Right renal pelvis (tissue), 4 donors: ENCODE measurements at places on chromosomes 3 and 15. TPM values are rescaled to one million over a fixed set of nuclear protein-coding genes. Genes with fewer than 3 reads are reported as not detected.

GRCh38 chr3:191131305-191131704 is 67.7 kb upstream of the OSTN start:
- no peak for DNase-seq

Gene GASK1A
- polyA plus RNA-seq, result 3.4 TPM

DNA sequence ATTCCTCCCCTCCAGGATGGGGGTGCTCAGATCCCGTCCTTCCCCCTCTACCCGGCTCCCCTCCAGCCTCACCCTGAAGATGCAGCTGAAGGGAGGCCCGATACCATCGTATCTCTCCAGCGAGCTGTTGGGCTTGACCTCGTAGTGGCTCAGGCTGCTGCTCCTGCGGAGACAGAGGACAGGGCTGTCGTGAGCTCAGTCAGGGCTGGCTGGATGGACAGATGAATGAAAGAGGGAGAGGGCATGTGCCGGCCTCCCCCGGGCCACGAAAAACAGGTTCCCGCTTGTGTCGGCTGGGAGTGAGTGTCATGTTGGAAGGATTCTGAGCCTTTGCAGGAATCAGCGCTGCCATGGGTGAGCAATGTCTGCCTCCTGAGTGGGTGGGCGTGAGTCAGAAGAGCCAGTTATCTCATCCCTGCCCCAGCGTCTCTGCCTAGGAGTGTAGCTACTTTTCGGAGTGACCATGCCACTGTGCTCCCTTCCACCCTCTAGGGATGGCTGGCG is 35.2 kb downstream of the FEM1B start:
- DNase-seq, result no peak

DNA sequence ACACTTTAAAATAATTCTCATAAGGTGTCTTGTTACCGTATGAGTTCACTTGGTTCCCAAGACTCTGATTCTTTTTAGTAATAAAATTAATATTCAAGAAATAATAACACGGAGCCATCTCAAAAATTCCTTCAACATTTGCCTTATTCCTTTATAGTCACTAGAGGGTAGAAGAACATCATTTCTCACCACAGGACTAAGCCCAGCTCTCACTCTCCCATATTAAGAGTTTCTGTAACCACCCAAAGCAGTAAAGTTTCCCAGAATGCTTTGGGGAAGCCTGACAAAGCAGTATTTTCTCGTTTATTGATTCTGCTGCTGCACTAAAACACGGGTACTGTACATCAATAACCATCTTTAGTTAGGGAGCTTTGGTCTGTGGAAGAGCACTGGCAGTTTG is 114.9 kb downstream of the MCTP2 start:
- DNase-seq, result no peak

Gene GOLGA8G
- polyA plus RNA-seq, result 0.26 TPM

DNA sequence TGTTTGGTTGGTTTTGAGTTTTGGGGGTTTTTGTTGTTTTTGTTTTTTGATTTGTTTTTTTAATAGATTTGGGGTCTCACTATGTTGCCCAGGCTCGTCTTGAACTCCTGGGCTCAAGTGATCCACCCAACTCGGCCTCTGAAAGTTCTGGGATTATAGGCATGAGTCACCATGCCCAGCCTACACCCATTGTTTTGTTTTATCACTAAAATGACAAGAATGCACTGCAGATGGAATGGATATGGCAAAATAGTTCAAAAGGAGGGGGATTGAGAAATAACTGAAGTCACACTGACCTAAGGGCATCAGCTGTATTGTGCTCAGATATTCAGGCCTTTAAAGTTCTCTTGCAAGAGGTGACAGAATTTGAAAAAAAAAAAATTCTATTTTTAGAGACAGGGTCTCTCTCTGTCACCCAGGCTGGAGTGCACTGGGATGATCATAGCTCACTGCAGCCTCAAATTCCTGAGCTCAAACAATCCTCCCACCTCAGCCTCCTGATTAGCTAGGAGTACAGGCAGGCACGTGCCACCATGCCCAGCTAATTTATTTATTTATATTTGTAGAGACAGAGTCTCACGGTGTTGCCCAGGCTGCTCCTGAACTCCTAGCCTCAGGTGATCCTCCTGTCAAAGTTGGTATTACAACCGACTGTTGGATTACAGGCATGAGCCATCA is 4.4 kb upstream of the RASA2 start:
- DNase-seq, result no peak

DNA sequence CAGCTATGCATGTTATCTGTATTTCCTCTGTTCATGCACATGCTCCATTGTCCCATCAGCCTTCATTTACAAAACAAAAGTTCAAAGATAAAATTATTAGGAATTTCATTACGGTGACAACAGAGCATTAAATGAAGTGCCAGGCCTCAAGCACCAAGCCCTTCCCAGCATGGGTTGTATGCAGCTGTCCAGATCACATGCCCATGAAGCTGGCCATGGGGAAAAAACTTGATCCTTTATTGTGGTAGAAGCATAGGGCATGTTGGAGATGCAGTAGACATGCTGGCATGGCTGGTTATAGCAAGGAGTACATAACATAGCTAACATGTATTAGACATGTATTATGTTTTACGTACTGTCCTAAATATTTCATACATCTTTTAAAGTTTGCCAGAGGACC is 4.1 kb upstream of the THRB start:
- DNase-seq, result no peak

Gene SPATA12
- polyA plus RNA-seq, result 0.12 TPM

DNA sequence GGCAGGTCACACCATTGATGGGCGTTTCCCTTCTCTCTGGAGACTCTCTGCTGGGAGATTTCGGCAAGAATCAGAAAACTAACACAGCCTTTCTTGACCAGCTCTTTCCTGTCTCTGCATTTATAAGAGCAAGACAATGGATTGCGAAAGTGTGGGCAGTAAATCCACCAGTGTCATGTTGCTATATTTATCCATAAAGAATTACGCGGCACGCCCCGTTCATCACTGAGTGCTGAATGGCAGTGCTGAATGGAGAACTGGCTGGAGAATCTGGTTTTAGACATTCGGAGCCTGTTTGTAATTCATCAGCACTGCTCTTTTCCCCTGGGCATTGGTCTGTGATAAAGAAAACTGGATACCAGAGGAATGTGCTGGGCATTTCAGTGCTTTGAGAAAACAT is 2.0 kb upstream of the CEMIP start:
- DNase-seq, result no peak

DNA sequence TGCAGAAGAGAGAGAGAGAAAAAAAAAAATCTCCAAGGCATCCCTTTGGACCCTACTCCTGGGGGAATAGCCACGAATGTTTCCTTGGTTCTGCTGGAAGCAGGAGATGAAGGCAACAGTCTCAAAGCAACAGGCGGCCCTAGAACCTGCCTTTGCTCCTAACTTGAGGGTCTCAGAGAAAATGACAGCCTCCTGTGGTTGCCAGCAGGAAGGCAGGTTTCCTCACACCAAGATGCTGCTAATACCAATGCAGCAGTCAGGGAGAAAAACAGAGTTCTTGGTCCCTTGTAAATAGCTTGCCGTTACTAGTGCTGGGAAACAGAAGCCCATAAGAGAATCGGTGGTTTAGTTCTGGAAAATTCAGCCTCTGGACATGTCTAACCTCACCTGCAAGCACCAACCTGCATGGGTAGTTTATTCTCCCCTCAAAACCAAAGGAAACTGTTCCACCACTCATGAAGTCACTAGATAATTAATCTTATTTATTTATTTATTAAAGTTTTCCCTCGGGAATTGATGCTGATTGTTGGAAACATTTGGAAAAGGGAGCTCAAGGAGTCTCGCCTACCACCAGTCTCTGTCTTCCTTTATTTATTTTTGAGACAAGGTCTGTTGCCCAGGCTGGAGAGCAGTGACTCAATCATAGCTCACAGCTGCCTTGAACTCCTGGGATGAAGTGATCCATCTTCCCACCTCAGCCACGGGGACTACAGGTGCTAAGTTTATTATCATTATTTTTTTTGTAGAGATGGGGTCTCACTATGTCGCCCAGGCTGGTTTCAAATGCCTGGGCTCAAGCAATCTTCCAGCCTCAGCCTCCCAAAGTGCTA is 883 bp upstream of the FRMD4B start:
- no peak for DNase-seq

Gene GHSR
- not detected for polyA plus RNA-seq

Gene RASL12
- polyA plus RNA-seq, result 8.6 TPM
